ENCODE measurements at places on chromosomes 2 and 18.

GRCh38 chr2:26299471-26300101 is 46.4 kb upstream of the SELENOI start:
- peak; percentile 54 for DNase-seq

DNA sequence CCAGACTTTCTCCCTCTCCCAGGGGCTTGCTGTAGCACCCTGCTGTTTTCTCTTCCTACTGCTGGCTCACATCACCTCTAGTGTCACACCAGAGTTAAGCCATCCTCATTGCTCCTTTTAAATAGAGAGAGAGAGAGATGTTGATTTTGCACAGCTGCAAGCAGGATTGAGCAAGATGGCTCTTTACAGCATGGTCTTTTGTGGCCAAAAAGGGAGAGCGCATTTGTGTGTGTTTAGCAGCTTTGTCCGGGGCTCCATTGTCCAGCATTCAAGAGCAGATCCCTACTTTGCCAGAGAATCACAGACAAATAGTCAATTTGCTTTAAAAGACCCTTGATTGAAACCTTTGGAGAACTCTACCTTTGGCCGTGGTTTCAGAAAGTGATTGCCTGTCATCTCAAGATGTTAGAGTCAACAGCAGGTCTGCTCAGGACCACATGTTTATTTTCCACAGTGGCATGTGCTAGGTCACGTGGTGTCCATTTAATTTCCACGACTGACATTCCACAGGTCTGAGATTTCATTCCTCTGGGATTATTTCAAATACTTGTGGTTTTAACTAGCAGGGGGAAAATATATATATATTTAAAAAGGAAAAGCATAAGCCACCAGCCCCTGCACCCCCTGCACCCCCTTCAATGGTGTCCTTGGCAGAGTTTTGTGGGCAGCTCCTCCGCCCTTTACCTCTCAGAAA is 359.9 kb upstream of the SLC14A2 start:
- DNase-seq: peak; percentile 75

- DNase-seq: no peak
Observed at GRCh38 chr2:78035804-78036203, 513.6 kb upstream of the LRRTM4 start.

- DNase-seq: no peak
Observed at GRCh38 chr2:191959209-191959608, 112.3 kb upstream of the CAVIN2 start.

- no peak for DNase-seq
Observed at GRCh38 chr2:195490319-195490718, 166.7 kb upstream of the SLC39A10 start.

All from stromal cell of bone marrow (primary cell).